ENCODE measurements at places on chromosomes 4 and X.

DNA sequence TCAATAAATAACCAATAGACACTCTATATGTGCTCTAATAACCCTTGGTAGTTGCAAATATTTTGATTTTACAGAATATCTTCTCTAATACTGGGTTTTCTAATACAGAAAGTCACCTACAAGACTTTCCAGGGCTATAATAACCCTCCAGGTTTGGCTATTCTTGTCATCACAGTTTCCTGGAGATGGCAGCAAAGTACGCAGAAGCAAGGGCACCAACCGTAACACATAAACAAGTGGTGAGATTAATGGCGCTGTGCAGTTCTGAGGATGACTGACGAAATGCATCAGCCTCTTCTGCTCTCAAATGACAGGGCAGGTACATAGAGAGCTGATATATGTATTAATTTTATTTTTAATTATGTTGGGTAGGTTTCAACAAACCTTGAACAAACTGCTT lies 122.4 kb downstream of the C4orf33 start:
- DNase-seq = no peak

DNA sequence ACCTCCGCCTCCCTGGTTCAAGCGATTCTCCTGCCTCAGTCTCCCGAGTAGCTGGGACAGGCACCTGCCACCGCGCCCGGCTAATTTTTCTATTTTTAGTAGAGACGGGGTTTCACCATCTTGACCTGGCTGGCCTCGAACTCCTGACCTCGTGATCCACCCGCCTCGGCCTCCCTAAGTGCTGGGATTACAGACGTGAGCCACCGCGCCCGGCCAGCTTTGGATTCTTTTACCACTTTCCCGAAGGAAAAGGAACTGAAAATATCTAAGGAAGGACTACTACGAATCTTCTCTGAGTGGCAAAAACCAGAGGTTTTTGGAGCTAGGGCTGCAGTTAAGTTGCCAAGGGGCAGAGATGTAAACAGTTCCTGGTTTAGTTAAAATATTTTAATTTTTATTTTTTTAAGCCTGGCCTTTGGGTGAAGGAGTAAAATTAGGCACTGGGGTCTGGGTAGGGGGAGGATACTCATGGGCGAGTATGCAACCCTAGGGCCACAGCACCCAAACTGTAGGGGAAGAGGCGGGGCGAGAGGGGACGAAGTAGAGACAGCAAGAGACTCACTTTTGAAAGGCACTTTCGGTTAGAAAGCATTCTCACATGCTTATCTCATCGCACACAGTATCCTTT lies 525 bp upstream of the CISD2 start:
- no peak for DNase-seq

DNA sequence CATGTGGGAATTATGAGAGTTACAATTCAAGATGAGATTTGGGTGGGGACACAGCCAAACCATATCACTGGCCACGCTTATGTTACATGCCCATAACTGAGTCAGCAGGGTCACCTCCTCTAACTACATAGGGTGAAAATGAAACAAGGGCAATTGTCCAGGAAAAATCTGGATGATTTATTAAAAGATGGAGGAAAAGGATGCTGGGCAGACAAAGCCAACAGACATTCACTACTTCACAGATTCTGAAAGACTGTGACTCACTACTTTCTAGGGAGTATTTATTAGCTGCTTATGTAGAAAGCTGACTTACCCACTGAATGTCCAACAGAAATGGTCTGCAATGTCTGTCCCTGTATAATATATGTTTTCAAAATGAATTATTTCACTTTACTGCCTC lies 72.4 kb downstream of the APBB2 start:
- DNase-seq = no peak

DNA sequence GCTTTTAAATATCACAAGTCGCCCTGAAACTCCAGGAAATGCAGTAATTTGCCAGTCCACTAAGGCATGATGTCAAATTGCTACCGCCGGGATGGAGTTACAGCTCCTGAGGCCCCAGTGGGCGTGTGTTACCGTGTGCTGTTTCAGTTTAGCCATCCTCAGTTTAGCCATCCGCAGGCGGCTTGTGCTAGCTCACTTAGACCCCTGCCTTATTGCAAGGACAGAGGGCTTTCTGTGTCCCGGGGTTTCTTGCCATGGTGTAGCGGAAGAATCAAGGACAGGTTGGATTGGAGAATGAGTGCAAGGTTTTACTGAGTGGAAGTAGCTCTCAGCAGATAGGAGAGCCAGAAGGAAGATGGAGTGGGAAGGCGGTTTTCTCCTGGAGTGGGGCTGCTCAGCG lies 33.8 kb upstream of the LRBA start:
- DNase-seq = no peak

DNA sequence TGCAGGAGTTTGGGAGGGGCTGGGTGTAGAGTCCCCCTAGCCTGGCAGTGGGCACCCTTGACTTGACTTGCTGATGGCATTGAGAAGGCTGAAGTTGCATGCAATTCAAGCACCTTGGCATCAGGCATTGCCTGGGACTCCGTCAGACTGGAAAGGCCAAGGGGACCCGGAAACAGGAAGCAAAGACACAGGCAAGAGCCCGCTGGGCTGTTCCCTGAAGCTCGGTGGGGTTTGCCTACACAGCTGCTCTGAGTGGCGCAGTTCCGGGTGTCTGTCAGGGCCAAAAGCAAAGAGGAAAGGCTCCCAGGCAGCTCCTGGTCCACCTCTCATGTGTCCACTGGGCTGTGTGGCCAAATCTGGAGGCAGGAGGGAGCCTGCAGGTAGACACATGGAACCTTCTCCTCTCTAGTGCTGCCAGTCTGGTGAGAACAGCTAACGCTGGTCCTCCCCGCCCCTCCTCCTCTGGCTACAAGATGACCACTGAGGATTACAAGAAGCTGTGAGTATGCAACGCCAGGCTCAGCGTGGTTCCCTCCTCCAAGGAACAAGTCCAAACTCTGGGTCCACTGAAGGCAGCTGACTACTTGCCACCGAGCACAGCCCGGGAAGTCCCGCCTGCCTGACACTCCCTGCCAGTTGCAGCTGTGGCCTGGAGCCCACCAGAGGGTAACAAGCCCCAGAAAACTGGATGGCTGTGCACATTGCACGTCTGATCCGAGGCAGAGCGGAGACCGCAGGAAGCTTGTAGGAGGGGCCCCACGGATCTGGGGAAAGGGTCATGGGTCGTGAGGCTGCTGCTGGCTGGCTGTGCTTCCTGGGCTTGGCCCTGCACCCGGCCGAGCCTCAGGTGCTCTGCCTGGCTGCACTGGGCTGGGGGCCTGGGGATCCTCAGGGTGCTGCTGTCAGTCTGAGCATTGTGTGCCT lies 20.1 kb downstream of the ZNF185 start:
- no peak for DNase-seq
